Activated T-helper 9 cell treated with anti-CD3 and anti-CD28 coated beads, Interleukin-2, amount 50 U/mL, for 16 hours (primary cell): ENCODE measurements at places on chromosomes 5 and 9.

DNA sequence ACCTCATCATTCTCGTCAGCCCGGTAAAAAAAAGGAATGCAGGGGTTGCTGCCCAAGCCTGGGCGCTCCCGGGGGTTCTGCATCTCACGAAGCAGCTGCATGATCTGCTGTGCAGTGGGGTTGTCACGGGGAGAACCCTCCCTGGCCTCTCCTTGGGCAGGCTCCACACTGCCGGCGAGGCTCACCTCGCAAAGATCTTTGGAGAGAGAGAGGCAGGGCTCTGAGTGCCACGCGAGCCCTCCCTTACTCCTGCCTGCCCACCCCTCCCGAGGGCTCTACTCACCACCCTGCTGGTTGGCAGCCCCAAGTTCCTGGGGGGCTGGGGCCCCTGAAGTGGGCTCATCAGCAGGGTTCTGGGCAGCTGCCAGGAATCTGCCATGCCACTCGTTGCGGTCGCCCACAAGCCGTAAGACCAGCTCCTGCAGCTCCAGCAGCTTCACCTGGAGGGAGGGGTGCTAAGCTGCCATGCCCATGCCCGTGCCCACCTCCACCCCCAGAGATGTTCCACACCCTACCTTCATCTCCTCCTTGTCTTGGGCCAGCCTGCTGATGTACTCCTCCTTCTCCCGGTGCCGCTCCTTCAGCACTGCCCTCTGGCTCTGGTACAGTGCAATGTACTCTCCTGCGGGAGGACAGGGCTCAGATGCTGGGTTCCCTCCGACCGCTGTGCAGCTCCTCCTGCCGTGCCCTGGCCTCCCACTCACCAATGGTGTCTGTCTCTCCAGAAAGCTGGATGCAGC is 18.6 kb downstream of the GOLGA2 start:
- DNase-seq: no peak

DNA sequence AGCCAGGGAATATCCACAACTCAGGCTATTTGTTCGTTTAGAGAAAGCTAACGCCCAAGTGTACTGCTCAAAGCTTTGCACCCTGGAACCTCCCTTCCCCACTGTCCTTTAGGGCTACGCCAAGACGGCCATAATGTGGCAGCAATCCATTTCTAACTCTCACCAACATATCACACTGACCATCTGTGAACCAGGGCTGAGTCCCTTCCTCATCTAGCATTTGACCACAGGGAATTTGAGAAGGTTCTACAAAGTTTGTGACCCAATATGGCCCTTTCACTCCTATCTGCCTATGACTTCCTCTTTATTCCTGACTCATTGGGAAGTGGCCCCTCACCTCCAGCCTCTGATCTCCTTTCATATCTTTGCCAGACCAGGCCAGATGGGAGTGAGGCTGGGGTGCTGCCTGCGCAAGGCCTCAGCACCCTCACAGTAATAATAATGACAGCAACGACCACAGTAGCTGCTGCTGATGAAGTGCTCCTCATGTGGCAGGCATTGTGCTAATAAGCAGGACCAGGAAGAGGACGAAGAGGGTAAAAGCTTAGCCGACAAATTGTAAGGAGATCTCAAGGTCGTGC is 9.3 kb upstream of the ARAP3 start:
- no peak for DNase-seq

DNA sequence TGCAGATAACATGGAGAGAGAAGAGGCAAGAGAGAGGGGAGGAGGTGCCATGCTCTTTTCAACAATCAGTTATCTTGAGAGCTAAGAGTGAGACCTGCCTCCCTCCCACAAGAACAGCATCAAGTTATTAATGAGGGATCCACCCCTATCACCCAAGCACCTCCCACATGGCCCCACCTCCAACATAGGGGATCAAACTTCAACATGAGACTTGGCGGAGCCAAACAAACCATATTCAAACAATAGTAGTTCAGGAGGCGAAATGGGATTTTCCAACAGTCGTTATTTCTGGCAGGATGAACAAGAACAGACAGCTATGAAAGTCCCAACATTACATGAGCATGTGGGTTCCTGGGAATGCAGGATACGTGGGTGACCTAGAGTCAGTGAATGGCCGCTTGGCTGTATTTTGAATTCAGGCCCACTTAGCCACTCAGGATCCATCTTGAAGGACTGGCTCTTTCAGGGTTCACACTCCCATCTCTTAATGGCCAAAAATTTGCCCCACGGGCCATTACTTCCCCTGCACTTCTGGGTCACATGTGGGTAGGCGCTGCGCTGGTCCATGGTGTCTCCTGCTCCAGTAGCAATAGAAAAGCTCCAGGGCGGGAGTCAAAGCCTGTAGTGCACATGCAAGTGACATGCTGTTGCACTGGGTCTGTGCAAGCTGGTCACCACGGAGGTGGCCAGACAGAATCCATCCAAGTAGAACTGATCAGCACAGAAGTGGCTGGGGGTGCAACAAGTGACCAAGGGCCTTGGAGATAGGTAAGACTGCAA is 7.1 kb upstream of the FAF2 start:
- DNase-seq: no peak

DNA sequence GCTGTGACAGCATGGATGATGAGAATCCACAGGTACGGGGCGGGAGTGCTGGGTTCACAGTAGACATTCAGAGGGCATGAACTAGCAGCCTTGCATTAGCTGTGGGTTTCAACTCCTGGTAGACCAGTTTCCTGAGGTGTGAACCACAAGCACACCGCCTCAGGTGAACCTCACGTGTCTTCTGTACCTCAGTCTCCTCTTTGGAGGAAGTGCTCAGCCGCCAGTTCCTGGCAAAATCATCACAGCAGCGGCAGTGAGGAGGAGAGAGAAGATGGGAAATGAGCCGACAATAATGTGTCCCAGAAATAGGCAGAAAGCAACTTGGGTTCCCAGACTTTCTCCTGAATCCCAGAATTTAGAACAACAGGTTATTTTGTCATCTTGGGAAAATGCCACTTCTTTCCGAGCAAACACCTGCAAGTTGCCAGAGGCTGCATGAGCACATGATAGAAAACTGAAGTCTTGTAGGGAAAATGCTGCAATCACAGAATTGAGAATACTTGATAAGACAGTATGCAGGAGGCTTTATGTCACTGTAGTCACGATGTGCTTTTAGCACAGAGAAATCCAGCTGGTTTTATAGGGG is 258.5 kb downstream of the AOPEP start:
- DNase-seq: no peak

GRCh38 chr5:44862808-44863207 is 54.1 kb downstream of the MRPS30 start:
- DNase-seq: no peak

DNA sequence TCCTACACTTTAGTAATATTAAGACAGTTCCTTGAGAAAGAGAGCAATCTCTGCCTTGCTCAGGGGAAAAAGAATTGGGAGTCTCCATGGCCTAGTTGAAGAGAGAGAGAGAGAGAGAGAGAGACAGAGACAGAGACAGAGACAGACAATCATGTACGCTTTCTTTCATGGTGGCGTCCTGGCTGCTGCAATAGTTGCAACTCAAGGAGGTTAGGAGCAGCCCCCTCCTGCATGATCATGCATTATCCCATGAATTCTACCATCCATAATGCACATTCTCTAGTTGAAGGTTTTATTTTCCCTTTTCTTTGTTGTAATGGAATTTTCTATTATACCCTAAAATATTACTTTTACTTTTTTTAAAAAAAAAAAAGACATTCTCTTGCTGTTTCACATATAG is 50.7 kb downstream of the PPP2R2B start:
- no peak for DNase-seq

- no peak for DNase-seq
Measured at GRCh38 chr5:62661126-62661525, 82.5 kb downstream of the LRRC70 start.

DNA sequence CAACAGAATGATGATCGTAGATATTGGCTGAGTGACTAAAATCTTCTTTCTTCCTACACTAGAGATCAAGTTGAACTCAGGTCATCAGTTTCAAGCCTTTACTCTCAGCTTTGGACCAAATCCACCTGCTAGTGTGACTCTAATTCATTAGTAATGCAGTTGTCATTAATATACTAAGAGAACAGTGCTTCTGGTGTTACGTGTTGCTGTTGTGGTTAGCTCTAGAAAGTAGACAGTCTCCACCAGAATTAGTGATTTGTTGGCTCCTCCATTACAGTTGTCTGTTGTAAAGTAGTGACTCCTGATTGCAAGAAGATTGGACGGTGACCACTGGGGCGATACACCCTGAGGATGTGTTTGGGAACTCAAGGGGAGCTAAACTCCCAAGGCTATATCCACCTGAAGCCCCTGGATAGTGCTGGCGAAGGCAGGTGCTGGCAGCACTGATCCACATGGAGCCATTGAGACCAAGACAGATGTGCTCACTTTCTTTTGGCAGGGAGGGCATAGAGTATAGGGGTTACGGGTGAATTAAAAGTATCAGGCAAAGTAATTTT is 3.1 kb downstream of the CAMK4 start:
- DNase-seq: no peak

- no peak for DNase-seq
Measured at GRCh38 chr9:69945671-69946141, 97.9 kb upstream of the MAMDC2 start.

GRCh38 chr9:130766021-130766926 is 68.8 kb upstream of the ABL1 start:
- DNase-seq: no peak

- no peak for DNase-seq
Measured at GRCh38 chr9:92234514-92234913, 59.0 kb downstream of the IARS1 start.

DNA sequence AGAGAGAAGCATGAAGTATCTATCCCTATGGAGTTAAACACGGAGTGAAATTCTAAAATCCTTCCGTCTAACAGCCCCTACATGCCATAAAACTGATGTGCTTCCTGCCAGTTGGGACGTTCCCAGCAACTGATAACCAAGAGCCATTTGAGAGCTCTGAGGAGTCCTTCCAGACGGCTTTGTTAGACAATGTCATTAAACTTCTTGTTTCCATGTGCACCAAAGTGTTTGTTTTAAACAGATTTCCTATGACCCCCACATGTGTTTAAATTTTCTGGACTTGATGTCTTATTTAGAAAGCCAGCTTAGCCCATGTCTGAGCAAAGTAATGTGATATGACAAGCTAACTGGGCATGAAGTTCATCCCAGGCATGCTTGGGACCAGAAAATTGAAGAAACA is 57.2 kb upstream of the LPAR1 start:
- DNase-seq: no peak

DNA sequence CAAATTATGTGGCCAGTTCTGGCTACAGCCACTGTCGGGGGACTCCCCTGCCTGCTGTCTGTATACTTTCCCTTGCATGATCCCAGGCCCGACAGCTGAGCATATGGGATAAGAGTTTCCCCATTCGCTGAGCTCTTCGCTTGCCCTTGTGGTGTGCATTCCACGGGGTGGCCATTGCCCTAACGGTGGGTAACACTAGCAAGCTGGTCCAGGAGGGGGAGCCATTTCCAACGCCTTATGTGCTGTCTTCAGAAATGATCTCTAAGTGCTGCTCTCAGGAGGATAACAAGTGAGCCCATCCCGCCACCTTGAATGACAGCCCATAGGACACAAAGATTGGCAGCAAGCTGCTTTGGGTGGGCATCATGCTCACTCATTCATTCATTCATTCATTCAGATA is 190.9 kb downstream of the FSTL4 start:
- DNase-seq: no peak
